B cell (primary cell): ENCODE measurements at places on chromosomes 3 and 15.
A peak's percentile ranks its signal among the peaks of the same experiment; 100 is the strongest.

DNA sequence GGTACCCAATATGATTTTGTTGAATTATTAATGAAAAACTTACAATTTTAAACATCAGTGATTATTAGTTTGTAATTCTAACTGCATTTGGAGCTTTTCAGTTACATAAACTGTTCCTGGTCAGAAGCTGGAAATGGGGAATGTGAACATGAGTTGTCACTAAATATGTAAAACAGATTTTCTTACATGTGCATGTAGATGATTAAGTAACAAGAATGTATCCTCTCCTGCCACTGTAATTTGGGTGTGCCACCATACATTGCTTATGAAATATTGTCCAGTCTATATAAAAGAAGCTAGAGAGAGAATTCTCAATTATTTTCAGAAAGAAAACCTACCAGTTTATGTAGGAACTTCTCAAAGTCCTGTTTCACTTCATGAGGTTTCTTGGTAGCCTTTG is 91.6 kb upstream of the FGF7 start:
- DNase-seq: no peak

GRCh38 chr3:87398168-87398801 is 121.9 kb upstream of the POU1F1 start:
- no peak for DNase-seq

GRCh38 chr15:98121957-98122356 is 161.5 kb downstream of the ARRDC4 start:
- no peak for DNase-seq

- peak; percentile 81 for DNase-seq
Observed at GRCh38 chr15:64895285-64896065, 16.2 kb upstream of the ANKDD1A start.

- DNase-seq: no peak
Observed at GRCh38 chr3:141387516-141387915, 19.2 kb downstream of the ZBTB38 start.

- DNase-seq: no peak
Observed at GRCh38 chr3:87044409-87044808, 53.5 kb upstream of the VGLL3 start.

DNA sequence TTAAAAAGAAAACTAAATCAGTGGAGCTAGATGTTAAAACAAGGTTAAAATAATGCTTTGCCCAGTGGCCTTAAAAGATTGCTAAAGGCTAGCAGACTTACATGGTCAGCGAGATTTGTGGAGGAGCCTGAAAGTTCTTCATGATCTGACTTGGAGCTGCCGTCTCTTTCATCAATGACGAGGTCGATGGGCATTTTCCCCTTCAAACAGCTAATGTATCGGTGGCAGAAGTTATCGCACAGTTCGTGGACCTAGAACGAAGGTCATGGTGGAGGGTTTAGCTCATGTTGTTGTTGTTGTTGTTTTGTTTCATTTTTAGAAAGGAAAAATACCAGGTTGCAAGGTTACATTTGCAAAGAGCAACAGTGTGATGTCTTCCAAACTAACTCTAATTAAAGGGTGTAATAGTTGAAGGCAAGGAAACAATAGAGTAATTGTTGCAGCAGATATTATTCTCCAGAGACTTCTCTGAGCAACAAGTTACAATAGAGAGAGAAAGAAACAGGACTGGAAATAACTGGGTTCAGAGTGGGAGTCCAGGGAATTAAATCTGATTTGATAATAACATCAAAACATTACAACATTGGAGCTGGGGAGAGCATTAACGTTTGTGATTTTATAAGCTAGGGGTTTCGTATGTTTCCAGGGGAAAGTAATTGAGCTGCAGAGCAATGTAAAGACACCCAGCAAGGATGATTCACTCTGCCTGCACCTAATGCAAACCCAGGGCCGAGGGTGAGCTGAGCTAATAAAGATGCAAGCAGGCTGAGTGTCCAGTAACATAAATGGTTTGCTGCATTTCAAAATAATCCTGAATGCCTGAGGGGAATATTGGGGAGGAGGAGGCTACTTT is 6.6 kb downstream of the MEIS2 start:
- DNase-seq: no peak
